Osteocyte (in vitro differentiated cells): ENCODE measurements at places on chromosomes 16 and 17.

- DNase-seq: no peak
Observed at GRCh38 chr16:3346041-3346440, 9.6 kb upstream of the OR2C1 start.

GRCh38 chr17:43841282-43841681 lies 5.7 kb upstream of the CD300LG start:
- no peak for DNase-seq

DNA sequence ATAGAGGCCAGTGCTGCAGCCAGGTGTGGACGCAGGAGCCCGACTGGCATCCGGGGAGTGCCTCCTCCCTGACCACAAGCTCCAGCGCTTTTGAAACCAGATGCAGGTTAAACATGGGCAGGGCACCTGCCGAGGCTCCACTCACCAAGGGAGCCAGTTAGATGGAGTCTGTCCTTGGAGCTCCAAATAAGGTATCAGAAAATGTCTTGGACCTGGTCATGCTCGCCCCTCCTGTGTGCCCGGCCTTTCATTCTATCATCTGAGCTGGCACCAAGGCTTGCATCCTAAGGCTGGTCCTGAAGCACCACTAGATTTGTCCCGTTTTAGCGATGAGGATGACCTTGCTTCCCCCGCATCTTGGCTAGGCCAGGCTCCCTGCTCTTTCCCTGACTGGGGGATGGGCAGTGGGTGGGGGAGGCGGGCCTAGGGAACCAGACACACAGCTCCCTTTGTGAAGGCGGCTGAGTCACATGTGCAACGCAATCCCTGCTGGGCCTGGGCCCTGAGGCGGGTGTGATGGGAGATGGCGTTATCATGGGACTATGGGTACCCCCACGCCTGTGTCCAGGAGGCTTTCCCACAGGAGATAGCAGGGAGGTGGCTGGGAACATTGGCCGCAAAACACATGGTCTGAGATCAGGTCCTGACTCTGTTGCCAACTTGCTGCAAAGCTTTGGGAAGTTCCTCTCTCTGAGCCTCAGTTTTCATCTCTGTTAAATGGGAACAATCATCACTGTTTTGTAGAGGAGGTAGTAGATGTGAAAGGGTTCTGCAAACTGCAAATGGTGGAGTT lies 5.0 kb upstream of the ADGRG1 start:
- no peak for DNase-seq

- DNase-seq: no peak
Observed at GRCh38 chr17:64455993-64456885, 7.3 kb downstream of the MILR1 start.

DNA sequence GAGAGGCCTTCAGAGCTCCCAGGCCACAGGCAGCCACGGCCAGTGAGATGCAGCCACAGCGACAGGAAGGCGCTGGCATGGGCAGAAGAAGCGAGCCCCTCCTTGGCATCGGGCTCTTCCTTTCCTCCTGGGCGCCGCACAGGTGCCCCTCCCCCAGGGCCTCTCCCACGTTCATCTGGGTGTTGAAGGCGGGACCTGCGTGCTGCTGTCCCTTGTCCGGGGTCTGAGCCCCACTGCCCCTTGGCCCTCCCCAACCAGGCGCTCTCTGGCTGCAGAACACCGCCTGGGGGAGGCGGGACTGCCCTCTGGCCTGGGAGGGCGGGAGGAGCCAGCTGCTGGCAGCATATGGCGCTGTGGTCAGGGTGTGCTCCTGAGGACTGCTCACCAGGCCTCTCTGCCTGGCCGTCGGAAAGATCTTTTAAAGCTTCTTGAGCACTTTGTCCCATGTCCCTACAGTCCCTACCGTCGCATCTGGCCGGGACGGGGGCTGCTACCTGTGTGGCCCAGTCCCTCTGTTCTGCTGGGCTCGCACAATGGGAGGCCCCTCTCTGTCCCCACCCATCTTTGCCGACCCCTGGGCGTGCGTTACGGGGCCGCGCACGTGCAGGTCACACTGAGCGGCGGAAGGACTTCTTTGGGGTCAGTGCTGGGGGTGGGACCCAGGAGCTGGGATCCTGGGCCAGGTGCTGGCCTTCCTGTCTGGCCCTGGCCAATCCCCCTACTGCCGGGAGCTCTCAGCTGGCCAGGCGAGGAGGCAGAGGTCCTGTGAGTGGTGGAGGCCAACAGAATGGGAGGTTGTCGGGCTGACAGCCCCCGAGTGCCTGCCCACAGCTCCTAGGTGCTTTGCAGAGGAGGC lies 1.7 kb downstream of the SLC25A10 start:
- no peak for DNase-seq

GRCh38 chr16:57204675-57205074 lies 18.5 kb downstream of the RSPRY1 start:
- no peak for DNase-seq

DNA sequence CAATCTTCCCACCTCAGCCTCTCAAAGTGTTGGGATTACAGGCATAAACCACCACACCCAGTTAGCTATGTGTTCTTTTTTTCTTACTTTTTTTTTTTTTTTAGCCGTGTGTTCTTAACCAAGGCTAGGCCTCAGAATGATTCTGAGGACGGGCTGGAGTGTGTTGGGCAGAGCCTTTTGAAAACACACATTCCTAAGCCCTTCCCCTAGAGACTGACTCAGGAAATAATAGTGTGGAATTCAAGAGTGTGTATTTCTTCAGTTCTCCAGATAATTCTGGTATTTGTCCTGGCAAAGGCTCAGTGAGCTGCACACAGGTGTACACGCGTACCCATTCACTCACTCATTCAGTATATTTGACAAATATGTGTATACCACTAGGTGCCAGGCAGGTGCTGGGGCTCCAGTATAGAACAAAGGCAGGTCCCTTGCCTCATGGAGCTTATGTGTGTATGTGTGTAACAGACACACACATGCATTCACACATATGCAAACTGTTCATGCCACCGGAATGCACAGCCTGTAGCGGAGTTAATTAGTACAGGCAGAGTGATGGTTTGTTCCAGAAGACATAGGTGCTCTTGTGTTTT lies 19.4 kb upstream of the NFATC3 start:
- peak; percentile 46 for DNase-seq

DNA sequence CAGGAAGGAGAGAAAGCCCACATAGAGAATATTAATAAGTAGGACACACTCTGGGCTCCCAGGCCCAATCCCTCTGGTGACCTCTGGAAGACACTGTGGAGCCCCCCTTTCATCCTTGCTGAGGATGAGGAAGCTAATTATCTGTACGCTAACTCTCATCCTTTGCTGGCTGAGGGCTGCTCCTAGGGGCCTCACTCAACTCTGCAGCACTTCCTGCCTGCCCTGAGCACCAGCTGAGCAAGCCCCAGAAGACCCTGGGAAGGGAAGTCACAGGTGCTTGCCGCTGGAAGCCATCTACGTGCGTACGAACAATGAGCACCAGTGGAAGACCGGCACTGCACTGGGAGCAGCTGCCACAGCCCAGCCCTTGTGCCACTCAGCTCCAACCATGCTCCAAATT lies 145.8 kb upstream of the CDH5 start:
- no peak for DNase-seq

DNA sequence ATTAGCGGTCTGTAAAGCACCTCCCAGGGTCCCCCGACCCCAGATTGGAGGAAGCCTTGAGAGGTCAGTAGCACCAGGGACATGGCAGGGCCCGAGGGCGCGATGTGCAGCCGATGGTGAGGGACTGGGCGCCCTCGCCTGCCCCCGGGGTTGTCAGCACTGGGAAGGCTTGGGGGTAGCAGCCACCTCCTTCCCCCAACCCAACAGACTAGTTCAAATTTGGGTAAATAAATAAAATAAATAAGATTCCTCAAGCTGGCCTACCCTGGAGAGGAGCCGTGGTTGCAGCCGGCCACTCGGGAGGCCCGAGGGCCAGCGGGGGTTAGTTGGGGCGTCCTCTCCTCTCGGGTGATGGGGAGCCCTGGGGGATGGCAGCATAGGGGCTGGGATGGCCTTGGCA lies 1.5 kb downstream of the C16orf92 start:
- no peak for DNase-seq

DNA sequence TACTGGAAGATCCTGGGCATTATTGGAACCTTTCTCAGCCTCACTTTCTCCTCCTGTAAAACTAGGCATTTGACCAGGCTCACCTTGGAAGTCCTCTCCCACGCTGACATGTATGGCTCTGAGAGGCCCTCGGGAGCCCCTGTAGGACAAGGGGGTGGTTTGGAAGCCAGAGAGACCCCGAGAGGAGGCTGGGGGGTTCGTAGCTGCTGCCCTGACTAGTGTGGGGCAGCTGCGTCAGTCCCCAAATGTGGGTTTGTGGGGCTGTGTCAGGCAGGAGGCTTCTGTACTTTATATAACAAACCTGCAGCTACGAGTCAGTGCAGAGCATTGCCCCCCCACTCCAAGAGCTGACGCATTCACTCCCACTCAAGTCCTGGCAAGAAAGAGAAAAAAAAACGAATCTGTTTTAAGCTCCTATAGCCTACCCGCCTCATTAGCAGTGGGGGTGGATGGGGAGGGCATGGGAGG lies 1.8 kb downstream of the CX3CL1 start:
- DNase-seq: no peak

DNA sequence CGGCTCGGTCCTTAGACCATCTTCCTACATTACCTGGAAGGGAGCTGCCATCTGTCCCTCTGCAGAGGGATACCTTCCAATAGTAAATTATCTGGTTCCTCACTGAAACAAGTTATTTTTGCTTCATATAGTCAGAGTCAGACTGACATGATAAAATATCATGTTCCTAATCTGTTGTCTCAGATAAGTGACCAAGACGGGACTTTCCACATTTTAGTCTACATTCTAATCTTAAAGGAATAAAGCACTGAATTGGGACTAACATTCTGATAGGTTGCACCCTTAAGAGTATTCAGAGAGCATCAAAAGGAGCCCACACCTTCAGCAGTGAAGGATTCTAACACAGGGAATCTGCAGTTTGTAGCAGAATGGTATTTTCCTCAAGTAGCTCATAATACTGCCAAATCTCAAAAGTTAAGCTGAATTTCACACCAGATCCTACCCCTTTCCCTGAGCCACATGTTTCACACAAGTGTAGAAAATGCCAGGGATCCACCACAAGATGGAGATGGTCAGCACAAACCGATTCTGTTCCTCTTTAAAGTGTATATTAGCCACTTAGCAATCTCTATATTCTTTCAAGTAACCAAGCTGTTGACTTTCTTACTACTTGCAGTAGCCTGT lies 13.4 kb downstream of the GINS2 start:
- no peak for DNase-seq

GRCh38 chr17:67717192-67717623 lies 528 bp upstream of the NOL11 start:
- DNase-seq: no peak

DNA sequence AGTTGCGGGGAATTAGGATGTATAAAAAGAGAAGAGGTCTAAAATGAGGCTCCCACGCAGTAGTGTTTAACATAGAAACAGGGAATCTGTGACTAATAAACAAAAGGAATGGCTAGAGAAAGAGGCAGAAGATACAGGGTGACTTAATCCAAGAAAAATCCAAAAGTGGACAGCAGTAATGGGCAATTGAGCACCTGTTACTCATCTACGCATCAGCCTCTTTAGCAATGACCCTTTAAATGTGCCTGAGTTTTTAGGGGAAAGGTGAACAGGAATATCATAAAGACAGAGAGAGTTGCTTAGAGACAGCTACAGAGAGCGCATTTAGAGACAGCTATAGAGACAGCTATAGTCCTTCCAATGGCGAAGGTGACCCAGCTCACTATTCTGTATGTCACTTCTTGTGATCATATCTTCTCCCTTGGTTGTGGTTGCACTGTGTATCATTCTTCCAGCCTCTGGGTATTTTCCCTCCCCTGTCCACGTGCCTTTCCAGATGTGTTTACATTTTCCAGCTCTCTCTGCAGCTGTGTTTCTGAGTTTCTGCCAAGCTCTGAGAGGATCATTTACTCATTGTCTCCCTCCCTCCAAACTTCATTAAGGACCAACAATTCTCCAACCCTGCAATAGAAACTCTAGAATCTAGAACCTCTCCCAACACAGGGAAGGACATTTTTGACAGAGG lies 61.5 kb downstream of the MYOCD start:
- DNase-seq: no peak
